Muscle of arm (tissue), 14 donors: ENCODE measurements at places on chromosomes 4 and X.

DNA sequence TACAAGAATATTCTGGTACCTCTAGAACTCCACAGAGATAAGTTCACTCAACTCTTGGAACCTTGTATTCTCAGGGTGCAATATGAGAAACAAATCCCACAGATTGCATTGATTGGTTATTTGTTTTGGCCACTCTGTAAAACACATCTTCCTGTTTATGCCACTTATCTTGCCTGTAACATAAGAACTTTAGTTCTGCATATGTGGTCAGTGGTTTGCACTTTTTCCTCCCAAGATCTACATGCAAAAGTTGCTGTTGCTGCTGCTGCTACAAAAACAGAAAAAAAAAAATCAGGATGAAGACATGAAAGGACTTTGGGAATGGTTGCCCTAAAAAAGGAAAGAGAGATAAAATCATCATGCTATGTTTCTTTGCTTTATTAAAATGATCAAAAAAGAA lies 9.6 kb downstream of the ODAPH start:
- no peak for DNase-seq

DNA sequence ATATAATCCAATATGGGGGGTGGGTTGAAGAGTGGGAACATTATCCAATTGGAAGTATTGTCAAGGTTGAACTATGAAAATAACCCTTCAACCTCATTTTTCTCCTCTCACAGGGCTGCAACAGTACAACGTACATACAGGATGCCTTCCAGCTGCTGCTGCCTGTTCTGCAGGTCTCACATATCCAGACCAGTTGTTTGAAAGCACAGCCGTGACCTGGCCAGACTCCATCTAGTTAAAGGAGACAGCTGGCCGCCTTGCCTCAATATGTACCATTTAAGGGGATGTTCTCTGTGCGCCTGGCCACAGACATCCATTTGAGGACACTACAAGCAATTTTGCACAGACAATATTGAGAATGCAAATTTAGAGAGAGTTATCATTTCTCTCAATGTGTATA lies 75.7 kb downstream of the FAM114A1 start:
- peak; percentile 59 for DNase-seq

GRCh38 chrX:29617725-29618124 lies 597.6 kb upstream of the MAGEB2 start:
- DNase-seq: peak; percentile 4

- DNase-seq: no peak
These were observed 154.2 kb upstream of the TBL1X start for GRCh38 chrX:9310616-9311015.

DNA sequence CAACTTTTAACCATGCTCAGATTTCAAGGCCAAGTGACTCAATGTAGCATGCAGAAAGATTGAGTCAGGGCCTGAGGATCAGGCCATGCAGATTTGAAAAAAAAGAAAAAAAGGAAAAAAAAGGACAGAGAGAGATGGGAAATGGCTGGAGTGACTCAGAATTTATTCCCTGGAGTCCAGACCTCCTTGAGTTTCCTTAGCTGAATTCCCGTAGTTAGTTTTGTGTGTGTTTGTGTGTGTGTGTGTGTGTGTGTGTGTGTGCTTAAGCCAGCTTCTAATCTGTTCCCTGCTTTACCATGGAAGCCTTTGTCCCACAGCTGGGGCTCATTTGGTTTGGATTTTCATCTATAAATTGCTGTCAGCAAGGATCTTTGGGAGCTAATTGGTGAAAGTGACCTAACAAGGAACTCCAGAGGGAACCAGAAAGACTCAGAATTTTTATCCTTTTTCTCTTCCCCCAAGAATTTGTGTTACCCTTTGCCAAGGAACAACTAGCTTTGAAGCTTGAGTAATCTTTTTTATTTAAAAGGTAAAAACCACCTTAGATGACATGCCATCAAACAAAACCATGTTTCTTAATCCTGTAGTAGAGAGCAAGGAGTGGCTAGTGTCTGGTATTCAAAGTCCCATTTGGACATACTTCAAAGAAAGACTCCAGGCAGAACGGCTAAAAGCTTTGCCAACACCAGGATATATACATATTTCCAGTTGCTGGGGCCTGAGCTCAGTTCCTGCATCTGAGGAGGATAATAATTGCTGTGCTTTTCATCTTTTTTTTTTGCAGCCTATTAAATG lies 109.0 kb upstream of the DDIT4L start:
- DNase-seq: peak; percentile 47

GRCh38 chrX:74371425-74372222 lies 49.7 kb upstream of the SLC16A2 start:
- no peak for DNase-seq

DNA sequence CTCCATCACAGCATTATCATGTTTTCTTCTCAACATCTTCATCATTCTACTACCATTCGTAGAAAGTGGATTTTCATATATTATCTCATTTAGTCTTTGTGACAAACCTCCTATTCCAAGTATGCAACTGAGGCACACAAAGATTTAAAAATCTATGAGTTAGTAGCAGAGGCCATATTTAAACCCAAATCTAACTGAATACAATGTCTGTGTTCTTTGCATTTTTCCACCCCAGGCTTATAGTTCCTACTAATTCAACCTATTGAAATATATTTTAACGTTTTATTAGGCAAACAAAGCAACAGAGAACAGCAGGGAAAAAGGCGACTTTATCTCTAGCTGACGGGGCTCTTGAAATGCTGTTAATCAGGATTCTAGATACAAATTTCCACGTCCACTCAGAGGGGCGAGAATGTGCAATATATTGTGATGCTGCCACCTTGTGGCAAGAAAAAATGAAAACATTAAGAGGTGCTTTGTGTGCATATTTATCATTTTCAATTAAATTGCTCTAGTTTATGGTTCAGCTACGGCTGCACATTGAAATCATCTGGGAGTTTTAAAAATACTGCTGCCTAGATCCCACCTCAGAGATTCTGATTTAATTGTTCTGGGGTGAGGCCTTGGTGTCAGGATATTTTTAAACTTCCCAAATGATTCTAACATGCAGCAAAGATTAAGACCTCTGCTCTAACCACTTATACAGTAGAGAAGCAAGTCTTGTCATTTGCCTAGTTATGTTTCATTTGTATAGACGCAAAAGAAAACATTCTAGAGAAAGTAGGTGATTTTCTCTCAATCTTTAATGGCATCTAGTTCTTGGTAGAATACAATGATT lies 315.9 kb downstream of the MAPK10 start:
- DNase-seq: peak; percentile 77

DNA sequence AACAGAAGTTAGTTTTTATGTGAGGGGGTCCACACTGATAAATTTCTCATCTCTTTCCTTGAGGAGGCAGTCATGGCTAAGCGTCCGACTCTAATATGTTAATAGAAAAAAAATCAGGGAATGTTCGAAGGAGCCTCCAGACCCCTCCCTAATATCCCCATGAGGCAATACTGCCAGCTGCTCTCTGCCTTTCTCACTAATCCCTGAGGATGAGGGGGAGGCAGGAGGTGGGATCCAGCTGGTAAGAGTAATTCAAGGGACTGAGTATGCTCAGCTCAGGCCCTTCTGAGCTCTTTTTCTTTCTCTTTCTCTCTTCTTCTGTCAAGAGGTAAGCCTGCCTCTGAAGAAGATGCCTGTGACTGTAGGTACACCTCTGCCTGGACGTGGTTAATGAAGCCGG lies 51.7 kb downstream of the PIR start:
- DNase-seq: no peak
